Bladder microvascular endothelial cell (primary cell): ENCODE measurements at places on chromosomes 2 and 18. TPM values are rescaled to one million over a fixed set of nuclear protein-coding genes. Genes with fewer than 3 reads are reported as not detected.

The TEX44 gene
- total RNA-seq = not detected in 2 replicates

The ASAP2 gene
- total RNA-seq = 28.7 and 52.2 TPM in 2 replicates

The TUBA3E gene
- not detected in 2 replicates for total RNA-seq

The SERPINB13 gene
- total RNA-seq = not detected in 2 replicates

The LGALSL gene
- total RNA-seq = 2.9 and 4.3 TPM in 2 replicates

The ITGB6 gene
- not detected in 2 replicates for total RNA-seq

The FRZB gene
- total RNA-seq = under 0.01 and 0.13 TPM in 2 replicates

The POU3F3 gene
- under 0.01 TPM in 1 of 2 replicates, not detected in the other for total RNA-seq

The TMEM247 gene
- not detected in 2 replicates for total RNA-seq

The CFAP210 gene
- total RNA-seq = not detected in 2 replicates

The RNF152 gene
- total RNA-seq = 22.8 and 123 TPM in 2 replicates
